ENCODE measurements at places on chromosomes 16 and 17. TPM values are rescaled to one million over a fixed set of nuclear protein-coding genes. Genes with fewer than 3 reads are reported as not detected.

DNA sequence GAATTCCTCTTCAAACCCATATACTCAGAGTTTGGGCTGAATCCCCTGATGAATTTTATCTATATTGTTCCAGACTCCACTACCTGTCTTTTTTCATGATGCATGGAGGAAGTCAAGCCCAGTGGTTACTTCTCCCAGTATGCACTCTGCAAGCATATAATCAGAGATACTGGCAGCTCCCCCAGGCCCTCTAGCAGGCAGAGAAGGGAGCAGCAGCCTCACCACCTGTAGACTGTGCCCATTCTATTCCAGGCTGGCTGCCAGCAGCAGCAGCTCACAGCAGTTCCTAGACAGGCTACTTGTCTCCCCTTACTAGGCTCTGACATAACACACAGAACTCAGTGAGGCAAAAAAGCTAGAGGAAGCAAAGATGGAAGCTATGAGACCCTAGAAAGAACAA lies 3.4 kb downstream of the MKS1 start:
- DNase-seq = no peak

DNA sequence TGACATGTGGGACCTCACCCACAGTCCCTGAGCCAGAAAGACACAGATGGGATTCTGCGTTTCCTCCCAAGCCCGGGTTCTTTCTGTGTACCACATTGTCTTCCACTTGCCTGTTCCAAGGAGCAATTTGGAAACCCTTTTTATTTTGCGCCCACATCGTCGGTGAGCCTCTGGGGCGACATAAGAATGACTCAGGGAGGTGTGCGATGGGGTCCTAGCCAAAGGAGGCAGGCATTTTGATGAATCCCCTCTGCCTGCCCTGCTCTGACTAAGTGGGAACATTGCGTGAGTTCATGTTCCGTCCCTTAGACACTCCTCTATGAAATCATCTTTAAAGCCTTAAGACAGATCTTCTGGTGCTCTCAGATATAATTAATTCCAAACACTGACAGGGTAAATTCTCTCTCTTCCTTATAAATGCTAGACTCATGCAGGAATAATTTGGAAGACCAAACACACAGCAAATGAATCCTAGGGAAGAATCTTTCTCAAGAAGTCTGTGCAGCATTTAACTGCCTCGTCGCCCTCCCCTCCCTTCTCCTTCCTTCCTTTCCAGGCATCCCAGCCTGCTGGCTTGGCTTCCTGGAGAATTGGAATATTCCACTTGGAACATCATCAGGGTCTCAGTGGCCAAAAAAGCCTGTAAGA lies 52.7 kb upstream of the FOXF1 start:
- DNase-seq = no peak

GRCh38 chr16:49598383-49599170 lies 225.0 kb downstream of the C16orf78 start:
- no peak for DNase-seq

DNA sequence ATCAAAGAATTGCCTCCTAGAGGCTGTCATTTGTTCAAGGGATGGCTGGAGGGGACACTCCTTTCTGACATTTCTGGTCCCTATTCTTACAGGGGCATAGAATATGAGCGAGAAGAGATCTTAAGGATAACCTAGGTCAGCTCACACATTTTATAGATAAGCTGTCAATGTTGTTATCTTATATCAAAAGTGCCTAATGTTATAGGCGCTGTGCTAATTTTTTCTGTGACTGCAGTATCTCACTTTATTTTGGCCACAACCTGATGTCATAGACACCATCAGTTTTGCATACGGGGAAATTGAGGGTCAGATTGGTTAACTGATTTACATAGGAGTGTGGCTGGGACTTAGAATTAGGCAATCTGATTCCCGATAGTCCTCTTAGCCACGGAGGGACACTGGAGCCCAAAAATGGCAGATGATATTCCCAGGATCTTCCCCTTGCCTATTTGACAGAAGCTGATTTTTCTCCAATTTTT lies 1.2 kb downstream of the CPD start:
- DNase-seq = peak; percentile 25

DNA sequence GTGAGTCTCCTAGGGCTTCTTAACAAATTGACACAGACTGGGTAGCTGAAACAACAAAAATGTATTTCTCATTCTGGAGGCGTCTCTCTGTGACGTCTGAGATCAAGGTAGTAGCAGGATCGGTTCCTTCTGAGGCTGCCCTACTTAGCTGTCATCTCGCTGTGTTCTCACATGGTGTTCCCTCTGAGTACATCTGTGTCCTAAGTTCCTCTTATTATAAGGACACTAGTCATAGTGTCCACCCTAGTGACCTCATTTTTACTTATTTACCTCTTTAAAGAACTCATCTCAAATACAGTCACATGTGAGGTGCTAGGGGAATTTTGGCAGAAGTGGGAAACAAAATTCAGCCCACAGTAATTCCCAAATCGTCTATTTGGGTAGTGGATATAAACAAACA lies 529.1 kb downstream of the NPIPA7 start:
- DNase-seq = no peak

NPIPA7 gene
- total RNA-seq = 5.6 TPM

GRCh38 chr17:67080804-67081203 lies 36.5 kb downstream of the CACNG1 start:
- no peak for DNase-seq

DNA sequence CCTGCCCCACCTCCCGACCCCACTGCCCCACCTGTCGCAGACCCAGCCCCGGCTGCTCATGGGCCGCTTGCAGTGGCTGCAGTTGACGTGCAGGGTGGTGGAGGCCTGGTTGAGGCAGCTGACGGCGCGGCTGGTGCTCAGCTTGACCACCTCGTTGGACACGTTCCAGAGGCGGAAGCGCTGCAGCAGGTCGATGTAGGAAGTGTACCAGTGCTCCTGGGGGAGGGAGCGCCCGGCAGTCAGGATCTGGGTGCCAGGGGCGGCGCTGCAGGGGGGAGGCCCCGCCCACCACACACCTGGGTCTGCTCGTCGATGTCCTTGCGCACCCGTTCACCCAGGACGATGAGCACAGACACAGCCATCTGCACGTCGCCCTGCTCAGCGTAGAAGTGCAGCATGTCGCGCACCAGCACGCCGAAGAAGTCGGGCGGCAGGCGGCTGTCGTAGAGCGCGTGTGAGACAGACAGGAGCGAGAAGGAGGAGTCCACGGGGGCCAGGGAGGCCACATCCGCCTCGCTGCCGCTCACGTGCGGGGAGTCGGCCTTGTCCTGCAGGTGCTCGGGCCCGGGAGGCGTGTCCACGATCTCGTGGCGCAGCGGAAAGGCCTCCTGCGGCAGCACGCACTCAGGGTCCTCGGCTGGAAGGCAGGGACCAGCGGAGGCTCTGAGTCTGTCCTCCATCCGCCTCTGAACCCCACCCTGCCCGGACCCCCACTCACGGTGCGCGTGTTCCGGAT lies 995 bp upstream of the JMJD8 start:
- no peak for DNase-seq

SCGB1C2 gene
- not detected for total RNA-seq

- no peak for DNase-seq
Observed at GRCh38 chr16:23945243-23945642, 109.5 kb downstream of the PRKCB start.

DNA sequence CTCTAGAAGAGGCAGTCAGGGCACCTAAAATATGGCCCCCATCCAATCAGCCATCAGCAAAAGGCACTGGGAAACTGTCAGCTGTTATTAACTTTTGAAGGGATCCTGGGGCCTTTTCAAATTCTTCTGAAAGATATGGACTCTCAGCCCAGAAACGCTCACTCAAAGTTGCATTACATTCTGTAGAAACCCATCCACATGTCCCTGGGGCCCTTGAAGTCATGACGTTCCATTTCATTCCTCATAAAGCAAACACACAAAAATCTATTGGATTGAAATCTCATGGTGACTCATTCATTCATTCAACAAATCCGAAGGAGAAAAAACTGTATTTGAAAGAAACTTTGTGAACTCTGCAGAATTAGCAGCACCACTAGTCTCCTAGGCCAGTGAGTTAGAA lies 215.3 kb downstream of the C16orf95 start:
- no peak for DNase-seq

LGALS9 gene
- total RNA-seq = 0.37 TPM

SPN gene
- 0.25 TPM for total RNA-seq

- no peak for DNase-seq
Observed at GRCh38 chr16:11503566-11503965, 83.2 kb downstream of the LITAF start.

GRCh38 chr17:8631554-8631877 lies 991 bp upstream of the MYH10 start:
- DNase-seq = no peak

CES1 gene
- 0.34 TPM for total RNA-seq

DNA sequence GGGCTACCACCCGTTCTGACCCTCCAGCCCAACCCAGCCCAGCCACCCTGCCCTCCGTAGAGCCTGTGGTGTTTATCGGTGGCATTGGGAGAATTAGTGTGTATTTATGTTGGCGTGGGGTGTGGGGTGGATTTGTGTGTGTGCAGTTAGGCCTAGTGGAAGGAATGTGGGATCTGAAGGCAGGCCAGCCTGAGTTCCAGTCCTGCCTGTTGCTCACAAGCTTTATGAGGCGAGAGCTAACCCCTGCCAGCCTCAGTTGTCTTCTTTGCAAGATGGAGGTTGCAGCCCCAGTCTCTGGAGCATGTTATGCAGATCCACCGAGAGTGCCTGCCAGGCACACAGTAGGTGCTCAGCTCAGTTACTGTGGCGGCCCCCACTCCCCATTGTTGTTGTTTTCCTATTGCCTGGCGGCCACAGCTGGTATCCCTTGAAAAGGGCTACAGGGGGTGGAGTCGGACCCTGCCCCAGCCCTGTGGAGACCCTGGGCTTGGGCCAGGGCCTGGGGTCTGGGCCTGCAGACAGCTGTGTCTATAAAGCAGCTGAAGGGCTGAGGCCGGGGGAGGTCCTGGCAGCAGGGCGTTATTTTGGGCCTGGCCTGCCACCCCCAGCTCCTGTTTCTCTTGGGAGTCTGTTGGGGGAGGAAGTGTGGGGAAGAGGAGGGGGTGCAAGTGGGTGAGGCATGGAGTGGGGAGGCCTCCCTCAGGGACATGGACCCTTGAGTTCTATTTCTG lies 5.1 kb downstream of the ERBB2 start:
- DNase-seq = peak; percentile 49

CRISPLD2 gene
- 0.50 TPM for total RNA-seq

DNA sequence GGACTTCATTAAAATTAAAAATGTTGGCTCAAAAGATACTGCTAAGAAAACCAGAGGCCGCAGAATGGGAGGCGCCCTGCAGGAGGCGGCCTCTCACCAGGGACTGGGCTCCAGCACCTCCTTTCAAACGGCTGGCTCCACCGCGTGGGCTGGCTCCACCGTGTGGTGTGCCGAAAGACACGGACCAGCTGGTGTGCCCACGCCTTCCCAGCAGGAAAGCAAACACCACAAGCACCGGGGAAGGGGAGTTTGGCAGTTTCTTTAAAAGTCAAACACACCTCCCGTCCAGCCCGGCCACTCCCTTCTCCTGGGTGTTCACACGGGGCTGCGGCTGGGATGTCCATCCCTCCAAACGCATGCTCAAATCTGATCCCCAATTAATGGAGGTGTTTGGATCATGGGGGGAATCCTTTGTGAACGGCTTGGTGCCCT lies 13.9 kb downstream of the HAGH start:
- peak; percentile 69 for DNase-seq

DNA sequence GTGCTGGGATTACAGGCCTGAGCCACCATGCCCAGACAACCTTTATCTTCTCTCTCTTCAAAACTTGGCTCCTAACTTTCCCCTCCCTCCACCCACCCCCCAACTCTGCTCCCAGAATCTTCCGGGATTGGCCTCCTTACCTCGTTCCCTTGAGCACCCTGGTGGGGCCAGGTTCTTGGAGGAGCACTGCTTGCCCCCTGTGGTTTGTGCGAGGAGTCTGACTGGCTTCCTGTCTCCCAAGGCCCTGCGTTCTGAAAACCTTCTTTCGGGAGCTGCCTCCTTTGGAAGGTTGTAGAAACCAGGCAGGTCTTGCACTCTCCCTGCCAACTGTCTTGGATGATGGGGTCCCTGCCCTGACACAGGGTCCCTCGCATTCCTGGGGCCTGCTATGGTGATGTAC lies 19.8 kb downstream of the PLXDC1 start:
- no peak for DNase-seq

EPN3 gene
- total RNA-seq = 0.24 TPM

- no peak for DNase-seq
Observed at GRCh38 chr16:31466381-31466841, 5.5 kb upstream of the TGFB1I1 start.

MAPK8IP3 gene
- total RNA-seq = 28.5 TPM

DNA sequence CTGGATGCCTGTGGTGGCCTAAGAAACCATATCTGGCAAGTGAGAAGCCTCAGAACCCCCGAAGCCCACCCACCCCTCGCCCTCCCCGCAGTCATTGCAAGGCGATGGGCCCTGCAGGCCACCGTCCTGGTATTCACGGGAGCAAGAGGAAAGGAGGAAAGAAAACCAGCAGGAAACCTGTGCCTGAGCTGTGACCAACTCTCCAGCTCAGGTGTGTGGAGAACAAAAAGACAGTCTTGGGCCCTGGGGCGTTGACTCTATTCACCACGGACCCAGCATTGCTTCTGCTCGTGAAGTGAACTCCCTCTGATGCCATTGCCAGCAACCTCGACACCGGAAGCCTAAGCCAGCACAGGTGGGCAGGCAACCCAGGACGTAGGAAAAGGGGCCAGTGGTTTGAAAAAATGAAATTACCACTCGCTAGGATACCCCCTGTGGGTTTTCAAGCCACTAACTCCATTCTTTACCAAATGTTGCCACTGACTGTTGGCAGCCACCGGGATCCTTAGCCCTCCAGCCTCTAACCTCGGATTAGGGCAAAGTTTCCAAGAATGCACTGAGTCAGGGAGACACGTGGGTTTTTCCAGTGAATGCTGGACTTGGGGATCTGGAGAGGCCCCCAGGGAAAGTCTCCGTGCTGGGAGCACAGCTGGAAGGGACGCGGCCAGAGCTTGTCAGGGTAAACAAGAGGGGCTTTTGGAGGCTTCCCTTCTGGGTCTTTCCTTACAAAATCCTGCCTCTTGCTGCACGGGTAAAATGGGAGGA lies 25.1 kb downstream of the FA2H start:
- DNase-seq = peak; percentile 57

- no peak for DNase-seq
Observed at GRCh38 chr16:53297477-53297876, 136.8 kb upstream of the RBL2 start.

GRCh38 chr16:87850009-87851006 lies 19.0 kb downstream of the SLC7A5 start:
- DNase-seq = peak; percentile 80

MT1A gene
- total RNA-seq = not detected

DNA sequence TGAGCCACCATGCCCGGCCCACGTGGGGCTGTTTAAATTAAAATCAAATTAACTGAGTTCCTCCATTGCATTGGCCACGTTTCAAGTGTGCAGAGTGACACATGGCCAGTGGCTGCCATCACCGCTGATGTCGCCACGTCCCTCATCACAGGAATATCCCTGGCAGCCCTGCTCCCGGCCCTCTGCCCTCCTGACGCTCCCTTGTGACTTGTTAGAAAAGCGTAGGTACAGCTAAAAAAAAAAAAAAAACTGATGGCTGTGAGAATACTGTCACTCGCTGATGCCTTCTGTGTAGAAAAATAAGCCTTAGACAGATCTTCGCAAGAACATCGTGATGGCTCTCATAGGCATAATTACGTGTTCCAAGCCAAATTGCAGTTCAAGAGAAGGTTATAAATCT lies 21.7 kb downstream of the CARHSP1 start:
- DNase-seq = no peak

GRCh38 chr17:45114117-45114932 lies 18.0 kb downstream of the PLCD3 start:
- DNase-seq = no peak
